ENCODE measurements at places on chromosomes 5 and 9.
A peak's percentile ranks its signal among the peaks of the same experiment; 100 is the strongest.

DNA sequence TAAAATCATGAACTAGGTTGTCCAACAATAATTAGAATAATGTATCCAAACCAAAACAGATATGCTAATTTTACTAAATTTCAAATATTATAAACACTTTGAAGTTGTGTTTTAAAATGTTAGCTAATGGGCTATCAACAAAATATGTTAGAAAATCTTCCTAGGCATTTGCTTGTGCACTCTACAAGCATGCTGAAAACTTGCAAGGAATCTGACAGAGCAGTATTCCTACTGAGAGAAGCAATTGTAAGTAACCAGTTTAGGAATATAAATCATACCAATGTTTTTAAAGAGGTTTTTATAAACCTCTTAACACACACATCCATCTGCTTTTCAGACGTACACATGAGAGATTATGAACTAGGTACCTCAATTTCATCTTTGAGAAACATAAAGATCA lies 228.4 kb upstream of the TBCA start:
- no peak for DNase-seq

DNA sequence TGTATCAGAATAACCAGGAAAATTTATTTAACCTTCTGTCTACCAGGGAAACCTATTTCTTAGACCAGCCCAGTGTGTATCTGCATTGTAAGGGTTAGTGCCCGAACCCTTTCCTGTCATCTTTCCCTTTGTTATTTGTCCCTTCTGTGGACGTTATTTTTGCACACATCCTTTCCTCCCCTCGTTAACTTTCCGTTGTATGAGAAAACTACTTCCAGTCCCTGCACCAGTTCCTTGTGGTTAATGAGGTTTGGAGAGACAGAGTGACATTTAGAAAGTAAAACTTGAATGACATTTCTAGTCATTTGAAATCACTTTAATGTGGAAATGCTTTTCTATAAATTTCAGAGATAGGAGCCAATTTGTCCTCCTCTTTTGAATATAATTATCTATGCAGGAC lies 4.3 kb upstream of the IFNB1 start:
- no peak for DNase-seq

DNA sequence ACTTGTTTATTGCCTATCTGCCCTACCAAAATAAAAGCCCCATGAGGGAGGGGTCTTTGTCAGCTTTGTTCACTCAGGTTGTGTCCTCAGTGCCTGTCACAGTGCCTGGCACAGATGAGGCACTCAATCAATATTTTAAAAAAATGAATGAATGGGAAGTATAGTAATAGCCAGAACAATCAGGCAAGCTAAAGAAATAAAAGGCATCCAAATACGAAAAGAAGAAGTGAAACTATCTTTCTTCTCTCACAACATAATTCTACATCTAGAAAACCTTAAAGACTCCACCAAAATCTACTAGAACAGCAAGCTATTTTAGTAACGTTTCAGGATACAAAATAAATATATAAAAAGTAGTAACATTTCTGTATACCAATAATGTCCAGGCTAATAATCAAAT lies 37.8 kb upstream of the C5orf63 start:
- no peak for DNase-seq

DNA sequence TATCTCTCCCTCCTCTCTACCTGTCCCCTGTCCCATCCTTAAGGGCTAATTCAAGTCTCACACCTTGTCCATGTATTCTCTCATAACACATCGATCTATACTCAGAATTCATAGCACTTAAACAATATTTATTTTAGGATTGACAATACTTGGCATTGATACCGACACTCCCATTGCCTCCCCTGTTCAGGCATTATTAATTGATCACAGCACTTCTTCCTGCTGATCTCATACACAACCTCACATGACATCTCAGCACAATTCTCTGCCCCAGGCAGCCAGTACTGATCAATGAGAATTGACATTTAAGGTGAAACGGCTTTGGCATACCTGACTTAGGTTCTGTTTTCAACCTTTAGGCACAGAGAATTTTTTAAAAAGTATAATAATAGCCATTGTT lies 582.4 kb upstream of the BRINP1 start:
- no peak for DNase-seq

- DNase-seq: no peak
Measured at GRCh38 chr9:116174347-116174746, 20.8 kb downstream of the PAPPA start.

DNA sequence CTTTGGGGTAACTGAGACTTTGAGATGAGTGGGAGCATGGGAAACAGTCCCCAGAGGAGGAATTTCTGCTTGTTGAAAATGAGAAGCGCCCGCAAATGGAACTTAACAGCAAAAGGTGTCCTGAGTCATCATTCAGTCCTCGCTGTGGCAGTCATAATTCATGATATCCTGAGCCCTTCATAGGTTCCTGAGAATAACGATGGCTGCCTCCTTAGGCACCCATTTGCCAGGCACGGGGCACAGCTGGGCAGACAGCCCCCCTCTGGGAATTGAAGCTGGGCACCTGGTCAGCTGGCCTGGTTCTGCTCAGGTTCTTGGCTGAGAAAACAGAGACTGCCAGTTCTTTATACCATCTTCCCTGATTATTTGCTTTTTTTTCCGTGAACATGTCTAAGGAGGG lies 69.8 kb upstream of the EGFLAM start:
- DNase-seq: no peak

GRCh38 chr5:93307557-93307956 lies 273.5 kb downstream of the NR2F1-AS1 start:
- DNase-seq: no peak

- DNase-seq: peak; percentile 89
Measured at GRCh38 chr5:139141446-139142204, 56.5 kb downstream of the SIL1 start.

DNA sequence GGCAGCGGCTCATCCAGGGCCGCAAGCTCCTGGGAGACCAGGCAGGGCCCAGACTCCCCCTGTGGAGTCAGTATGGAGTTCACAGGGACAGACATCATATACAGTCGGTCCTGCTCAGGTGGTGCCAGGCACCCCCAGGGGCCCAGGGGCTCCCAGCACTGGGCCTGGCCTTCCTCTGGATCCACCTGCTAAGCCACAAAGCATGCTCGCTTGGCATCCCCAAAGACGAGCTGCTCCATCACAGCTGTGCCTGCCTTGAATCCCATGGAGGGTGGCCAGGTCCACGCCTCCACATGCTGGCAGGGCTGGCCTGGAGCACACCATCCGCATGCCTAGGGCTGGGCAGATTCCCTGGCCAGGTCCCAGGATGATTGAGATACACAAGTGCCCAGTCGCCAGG lies 4.6 kb downstream of the BICD2 start:
- DNase-seq: peak; percentile 77

GRCh38 chr9:104329245-104329644 lies 174.8 kb upstream of the OR13F1 start:
- no peak for DNase-seq

DNA sequence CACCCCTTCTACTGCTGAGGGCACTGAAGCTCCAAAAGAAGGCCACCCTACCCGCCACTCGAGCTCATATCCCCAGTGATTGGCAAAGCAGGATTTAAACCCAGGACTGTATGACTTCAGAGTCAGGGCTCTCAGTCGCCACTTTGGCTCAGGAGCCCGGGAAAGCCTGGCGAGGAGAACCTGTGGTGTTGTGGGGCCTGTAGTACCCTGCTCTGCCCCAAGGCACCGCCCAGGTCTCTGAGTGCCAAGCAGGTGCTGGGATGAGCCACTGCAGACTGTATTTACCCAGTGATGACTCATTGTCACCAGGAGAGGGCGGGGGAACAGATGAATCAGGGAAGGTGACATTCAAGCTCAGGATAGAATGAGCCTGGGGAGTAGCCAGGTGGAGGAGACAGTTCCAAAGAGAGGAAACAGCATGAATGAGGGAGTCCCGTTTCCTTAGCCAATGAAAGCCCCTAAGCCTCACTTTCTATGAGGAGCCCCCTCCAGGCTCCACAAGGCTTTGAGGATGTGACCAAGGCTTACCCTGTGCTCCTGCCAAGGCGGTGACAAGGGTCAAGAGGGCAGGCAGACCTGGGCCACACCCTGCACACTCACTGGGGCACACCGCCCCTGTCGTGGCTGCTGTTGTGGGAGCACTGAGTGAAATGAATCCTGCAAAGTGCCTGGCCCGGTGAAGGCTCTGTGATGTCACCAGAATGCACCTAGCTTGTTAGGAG lies 17.8 kb upstream of the DPM2 start:
- DNase-seq: peak; percentile 73

DNA sequence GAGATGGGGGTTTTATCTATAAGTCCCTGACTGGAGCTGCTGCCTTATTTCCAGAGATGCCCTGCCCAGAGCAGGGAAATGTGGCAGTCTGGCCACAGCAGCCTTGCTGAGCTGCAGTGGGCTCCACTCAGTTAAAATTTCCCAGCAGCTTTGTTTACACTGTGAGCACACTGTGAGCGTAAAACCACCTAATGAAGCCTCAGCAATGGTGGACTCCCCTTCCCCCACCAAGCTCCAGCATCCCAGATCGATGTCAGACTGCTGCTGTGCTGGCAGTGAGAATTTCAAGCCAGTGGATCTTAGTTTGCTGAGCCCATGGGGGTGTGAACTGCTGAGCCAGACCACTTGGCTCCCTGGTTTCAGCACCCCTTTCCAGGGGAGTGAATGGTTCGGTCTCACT lies 208.7 kb upstream of the RAI14 start:
- no peak for DNase-seq

DNA sequence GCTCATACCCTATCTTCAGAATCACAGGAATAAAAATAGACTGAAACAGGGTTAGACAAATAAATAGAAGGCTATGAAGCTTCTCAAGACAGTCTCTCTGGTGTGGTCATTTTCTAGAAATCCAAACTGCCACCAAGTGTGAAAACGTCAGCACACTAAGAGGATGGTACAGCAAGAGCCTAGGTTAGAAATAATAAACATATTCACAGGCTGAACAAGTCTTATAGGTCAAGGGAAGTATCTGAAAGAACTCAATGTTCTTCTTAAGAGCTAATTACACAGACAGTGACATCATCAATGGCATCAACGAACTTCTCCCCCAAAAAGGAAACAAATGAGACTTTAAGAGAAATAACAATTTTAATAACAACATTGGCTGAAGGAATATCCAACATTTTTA lies 22.7 kb upstream of the PLPP6 start:
- DNase-seq: no peak

DNA sequence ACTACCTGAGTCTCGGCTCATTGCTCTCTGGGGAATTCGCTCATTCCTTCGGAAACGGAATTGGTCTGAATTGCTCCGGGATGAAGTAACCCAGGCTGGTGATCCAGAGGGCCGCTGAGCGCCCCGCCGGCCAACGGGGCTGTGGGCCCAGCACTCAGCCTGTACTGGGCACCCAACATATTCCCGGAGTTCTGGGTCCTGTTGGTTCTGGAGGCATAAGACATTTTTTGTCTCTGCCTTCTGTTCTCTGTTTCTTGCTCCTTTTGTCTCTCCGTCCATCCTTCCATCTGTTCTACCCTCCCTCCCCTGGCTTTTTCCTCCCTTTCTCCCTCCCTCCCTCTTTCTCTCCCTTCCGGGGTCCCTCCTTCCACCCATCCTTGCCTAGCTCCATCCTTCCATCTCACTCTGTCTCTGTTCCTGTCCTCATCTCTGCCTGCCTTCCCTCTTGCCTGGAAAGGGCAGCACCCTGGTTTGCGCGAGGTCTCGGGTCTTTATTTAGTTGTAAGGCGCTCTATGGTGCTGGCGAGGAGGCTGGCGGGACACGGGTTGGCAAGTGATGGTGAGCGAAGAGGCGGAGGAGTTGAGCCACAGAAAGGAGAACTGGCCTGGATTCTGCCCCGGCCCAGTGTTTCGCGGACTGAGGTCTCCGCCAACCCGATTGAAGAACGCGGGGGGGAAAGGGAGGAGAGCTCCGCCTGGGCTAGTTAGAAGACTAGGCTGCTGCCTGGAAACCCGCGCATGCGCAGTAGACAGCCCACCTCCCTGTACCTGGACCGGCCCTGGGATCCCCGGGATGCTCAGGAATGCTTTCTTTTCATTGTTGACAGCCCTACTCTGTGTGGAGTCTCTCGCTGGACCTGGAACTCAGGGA lies 1468.0 kb downstream of the FOXD4L5 start:
- DNase-seq: peak; percentile 87

DNA sequence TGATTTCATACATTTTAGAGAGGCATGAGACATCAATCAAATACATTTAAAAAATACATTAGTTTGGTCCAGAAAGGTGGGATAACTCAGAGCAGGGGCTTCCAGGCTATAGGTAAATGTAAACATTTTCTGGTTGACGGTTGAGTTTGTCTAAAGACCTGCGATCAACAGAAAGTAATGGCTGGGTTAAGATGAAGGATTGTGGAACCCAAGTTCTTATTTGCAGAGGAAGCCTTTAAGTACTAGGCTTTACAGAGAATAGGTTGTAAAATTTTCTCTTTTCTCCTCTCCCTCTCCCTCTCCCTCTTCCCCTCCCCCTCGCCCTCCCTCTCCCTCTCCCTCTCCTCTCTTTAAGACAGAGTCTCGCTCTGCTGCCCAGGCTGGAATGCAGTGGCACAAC lies 50.8 kb downstream of the PTTG1 start:
- no peak for DNase-seq

DNA sequence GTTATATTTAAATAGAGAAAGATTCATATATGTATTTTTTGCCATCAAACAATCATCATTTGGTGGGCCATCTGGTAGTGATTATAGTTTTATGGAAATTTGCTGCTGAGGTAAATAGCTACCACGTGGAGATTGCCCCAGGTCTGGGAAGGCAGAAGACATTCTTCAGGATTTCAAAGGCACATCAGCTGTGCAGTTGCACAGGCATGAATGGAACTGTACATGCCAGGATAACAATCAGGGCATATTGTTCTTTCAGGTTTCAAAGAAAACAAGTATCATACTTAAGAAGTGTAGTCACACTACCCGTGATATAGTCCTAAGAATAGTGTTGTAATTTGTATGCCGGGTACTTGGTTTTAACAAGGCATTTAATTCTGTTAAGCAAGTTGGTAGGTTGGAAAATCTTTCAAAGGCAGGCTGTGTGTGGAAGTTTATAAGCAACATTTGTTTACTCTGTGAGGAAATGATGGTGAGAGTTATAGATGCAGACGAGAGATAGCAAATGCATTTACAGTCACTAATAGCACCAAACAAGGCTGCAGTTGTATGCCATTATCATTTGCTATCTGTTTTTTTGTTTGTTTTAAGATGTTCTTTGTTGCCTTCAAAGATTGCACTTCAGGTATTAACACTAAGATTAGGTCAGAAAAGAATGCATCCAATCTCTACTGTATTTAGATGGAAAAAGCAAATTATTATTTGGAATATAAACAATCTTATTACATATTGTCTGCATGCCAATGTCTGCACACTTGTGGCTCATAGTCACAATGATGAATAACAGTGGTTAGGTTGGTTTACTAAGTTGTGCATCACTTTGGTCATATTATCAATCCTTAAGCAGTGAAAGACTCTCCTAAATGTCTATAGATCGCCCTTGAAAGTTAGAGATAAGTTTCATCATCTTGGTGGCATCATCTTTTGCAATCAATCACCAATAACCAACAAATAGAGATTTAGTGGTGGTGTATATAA lies 55.3 kb downstream of the RPS23 start:
- no peak for DNase-seq

Data from thyroid gland (tissue), 4 donors.